Kidney (tissue), 22 donors: ENCODE measurements at places on chromosomes 6 and 20. TPM values are rescaled to one million over a fixed set of nuclear protein-coding genes. Genes with fewer than 3 reads are reported as not detected.

- DNase-seq, result no peak
Measured at GRCh38 chr6:90646940-90647339, 60.1 kb upstream of the MAP3K7 start.

DNA sequence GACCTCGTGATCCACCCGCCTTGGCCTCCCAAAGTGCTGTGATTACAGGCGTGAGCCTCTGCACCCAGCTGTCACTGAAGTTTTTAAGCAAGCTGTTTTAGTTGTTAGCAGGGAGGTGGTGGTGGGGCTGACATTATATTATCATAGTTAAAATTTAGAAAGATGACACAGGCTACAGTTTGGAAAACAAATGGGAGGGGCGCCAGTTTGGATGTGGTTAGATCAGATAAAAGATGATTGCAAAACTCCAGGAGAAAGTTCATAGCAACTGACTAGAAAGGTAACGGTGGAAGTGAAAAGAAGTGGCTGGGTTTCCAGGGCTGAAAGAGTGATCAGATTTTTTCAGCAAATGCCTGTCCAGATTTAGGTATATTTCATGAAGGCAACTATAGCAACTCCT lies 311.9 kb upstream of the CITED2 start:
- DNase-seq, result no peak

- no peak for DNase-seq
Measured at GRCh38 chr6:159996087-159996622, 27.3 kb downstream of the IGF2R start.

- DNase-seq, result no peak
Measured at GRCh38 chr20:55880361-55880760, 125.0 kb downstream of the CBLN4 start.

GRCh38 chr6:141541581-141542324 lies 591.0 kb upstream of the GJE1 start:
- no peak for DNase-seq

- no peak for DNase-seq
Measured at GRCh38 chr6:45681860-45682511, 304.3 kb upstream of the SUPT3H start.

GRCh38 chr6:99270030-99270429 lies 79.4 kb downstream of the FAXC start:
- DNase-seq, result no peak

GRCh38 chr6:7916959-7917358 lies 6.4 kb upstream of the TXNDC5 start:
- no peak for DNase-seq

- no peak for DNase-seq
Measured at GRCh38 chr6:142932889-142933288, 12.1 kb downstream of the HIVEP2 start.

GRCh38 chr6:124769811-124770544 lies 192.3 kb upstream of the RNF217 start:
- DNase-seq, result no peak

- DNase-seq, result no peak
Measured at GRCh38 chr20:46158476-46158987, 40.4 kb downstream of the CD40 start.

DNA sequence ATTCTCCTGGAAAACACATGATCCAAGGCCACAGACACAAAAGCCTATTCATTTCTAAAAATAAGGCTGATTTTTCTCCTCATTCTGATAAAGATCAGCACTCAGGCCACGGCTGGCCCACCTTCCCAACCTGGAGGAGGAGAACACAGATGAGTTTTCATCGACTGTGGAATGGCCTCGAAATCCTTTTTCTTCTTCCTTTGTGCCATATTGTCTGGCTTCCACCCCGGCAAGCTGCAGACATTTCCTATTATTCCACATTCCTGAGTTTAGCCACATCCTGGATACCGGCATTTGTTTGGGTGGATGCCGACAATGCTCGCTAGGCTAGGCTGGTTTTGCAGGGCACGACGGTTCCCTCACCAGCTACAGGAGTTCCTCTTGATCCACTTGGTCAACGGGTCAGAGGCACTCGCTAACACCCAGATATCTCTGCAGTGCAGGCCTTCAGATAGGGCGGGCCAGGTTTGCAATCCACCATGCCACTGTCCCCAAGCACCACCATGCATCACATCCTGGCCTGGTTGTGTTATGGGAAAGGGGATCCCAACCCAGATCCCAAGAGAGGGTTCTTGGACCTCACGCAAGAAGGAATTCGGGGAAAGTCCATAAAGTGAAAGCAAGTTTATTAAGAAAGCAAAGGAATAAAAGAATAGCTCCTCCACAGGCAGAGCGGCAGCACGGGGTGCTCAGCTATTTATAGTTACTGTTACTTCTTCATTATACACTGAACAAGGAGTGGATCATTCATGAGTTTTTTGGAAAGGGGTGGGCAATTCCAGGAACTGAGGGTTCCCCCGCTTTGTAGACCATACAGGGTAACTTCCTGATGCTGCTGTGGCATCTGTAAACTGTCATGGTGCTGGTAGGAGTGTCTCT lies 4.2 kb upstream of the CTSZ start:
- DNase-seq, result no peak

FILIP1 gene
- 4.6 TPM for total RNA-seq

NMBR gene
- not detected for total RNA-seq
